ENCODE measurements at places on chromosomes 12 and 14. TPM values are rescaled to one million over a fixed set of nuclear protein-coding genes. Genes with fewer than 3 reads are reported as not detected.

The TEAD4 gene
- total RNA-seq = 10.3 TPM

The AMDHD1 gene
- 0.33 TPM for total RNA-seq

The CCDC177 gene
- total RNA-seq = not detected

The HOXC4 gene
- 3.3 TPM for total RNA-seq

All from melanocyte of skin (primary cell).